ENCODE measurements at places on chromosomes 16 and 17.

DNA sequence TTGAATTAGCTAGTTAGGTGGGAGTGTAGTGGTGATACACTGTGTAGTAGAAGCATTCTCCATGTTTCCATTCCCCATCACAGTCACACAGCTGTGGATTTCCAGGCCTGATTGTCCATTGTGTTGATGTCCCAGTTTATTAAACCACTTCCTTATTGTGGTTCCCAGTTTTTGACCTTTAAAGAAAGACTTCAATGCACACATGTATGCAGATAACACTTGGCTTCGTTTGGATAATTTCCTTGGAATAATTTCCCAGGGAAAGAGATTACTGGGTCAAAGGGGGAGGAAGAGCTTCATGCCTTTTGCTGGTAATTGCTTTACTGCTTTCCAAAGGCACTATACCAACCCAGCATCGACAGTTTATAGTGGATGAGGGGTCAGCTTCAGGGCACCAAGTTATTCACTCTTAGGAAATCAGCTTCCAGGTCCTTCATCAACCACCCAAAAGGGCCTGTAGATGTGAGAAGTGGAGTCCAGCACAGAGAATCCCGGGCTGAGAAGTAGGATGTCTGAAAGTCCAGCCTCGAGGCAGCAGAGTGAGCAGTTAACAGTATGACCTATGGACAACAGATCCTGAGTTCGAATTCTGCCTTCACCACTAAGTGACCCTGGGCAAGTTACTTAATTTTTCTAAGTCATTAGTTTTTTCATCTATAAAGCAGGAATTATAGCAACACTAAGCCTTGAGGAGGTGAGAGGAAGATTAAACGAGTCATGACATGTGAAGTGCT lies 31.3 kb upstream of the TNS4 start:
- no peak for DNase-seq

DNA sequence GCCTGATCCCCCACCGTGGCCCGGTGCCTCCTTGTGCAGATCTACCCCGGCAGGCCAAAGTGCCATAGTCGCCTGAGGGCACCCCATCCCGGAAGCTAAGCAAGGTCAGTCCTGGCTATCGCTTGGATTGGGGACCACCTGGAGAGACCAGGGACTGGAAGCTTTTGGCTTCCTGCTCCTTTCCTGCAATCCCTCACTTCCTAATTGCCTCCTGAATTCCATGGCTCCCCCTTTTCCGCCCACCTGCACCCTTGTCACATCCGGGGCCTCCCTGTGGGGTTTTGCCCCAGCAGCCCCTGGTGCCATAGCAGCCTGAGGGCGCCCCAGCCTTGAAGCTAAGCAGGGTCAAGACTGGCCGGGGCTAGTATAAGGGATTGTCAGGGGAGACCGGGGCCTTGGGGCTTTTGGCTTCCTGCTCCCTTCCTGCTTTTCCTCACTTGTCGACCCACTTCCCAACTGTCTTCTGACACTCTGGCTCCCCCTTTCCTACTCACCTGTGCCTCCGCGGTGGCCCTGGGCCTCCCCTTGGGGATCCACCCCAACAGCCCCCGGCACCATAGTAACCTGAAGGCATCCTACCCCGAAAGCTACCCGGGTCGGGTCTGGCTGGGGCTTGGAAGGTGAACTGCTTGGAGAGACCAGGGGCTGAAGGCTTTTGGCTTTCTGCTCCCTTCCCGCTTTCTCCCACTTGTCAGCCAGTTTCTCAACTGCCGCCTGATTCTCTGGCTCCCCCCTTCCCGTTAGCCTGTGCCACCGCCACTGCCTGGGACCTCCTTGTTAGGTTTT lies 2293.6 kb downstream of the TP53TG3F start:
- DNase-seq: no peak

DNA sequence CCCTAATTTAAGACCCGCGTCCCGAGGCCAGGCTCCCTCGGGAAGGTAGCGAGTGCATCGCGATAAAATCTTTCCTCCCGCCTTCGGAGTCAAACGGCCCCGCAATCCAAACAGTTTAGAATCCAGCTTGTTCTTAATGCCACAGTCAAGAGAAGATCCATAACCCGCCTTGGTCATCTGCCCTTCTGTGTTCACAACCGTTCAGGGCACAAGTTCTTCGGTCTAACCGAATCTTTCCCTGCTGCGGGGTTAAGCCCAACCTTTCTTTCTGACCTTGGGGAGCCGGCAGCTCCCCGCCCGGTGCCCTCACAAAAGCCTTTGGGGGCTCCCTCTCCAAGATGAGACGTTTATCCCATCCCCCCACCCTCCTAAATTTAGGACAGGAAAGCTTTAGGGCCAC lies 30.3 kb downstream of the CPSF4L start:
- DNase-seq: no peak

DNA sequence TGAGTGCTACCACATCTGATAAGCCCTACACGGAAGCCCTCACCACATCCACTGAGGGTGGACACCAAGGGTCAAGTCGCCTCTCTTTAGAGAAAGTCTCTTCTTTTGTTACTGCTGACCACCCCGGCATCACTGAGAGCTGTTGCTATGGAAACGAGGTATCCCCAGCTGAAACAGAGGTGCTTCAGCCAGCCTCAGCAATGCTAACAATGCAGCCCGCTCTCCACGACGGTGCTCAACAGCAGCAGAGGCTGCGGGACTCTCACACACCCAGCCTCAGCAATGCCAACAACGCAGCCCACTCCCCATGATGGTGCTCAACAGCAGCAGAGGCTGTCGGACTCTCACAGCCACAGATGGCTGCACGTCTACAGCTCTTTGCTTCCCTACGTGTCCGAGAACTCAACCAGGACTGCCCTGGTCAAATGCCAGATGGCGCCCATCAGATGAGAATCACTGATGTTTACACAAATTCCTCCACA lies 41.4 kb downstream of the VPS53 start:
- no peak for DNase-seq

DNA sequence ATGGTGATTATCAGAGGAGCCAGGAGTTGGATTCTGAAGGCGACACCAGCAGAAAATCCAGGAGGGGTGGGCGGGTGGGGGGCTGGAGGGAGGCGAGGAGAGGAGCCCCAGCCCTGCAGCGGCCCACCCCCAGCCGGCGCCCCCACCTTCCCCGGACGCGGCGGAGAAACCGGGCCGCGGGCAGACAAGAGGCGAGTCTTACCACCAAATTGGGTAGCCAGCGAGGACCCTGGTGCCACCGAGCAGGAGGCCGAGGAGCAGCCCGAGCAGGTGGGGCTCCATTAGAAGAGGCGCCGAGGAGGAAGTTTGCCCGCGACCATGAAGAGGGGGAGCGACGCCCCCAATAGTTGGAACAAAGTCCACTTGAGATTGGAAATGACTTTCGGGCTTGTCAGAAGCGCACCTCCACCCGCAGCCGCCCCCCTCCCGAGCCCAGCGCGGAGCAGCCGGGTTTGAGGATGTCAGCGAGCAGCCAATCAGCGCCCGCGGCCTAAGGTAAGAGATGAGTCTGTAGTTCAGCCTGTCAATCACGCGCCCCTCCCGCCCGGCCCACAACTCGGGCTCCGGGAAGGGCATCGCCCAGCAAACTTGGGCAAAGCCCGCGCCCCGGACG lies at the start of gene WNT3:
Gene WNT3 (minus strand): TSS at position 377 of the 613 bp plus-strand sequence. CDS start 95 bp downstream, at position 282.
- DNase-seq: peak; percentile 46

GRCh38 chr17:26782153-26782552 lies 511.8 kb upstream of the WSB1 start:
- no peak for DNase-seq

DNA sequence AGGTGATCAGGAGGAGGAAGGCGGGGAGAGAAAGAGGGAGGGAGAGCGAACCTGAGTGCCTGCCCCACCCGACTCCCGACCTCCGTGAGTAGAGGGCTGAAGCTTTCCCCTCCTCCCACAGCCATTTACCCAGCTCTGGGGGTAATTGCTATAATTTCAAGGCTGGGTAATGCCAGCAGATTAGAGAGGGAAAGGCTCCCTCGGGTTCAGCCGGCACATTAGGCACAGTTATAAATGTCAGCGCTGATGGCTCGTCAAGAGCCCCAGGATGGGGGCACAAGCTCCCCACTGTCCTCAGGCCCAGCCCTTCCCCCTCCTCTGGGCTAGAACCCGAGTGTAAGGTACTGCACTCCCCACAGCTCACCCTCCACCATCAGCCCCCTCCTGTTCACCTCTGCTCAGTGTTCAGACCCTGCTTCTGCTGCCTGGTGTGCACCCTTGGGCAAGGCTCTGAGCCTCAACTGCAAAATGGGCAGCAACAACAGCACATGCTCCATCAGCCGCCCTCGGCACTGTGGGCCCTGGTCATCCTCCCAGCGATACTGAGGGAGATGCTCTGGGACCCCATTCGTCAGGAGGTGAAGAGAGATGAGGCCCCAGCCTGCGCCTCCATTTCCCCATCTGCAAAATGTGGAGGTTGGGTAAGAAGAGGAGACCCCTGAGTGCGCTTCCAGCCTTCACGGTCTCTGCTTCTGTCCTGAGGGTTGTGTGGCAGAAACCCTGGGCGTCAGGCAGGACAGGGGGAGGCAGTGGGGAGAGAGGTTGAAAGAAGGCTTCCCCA lies 77.2 kb downstream of the NT5M start:
- DNase-seq: no peak

GRCh38 chr16:24524855-24525677 lies 14.3 kb upstream of the RBBP6 start:
- DNase-seq: no peak

GRCh38 chr17:4959261-4959965 lies 8.2 kb downstream of the SPAG7 start:
- DNase-seq: no peak

- peak; percentile 39 for DNase-seq
These were observed 4.7 kb downstream of the DYNC1LI2 start for GRCh38 chr16:66746682-66747081.
